MM.1S (cell line): ENCODE measurements at places on chromosomes 6 and 20.

DNA sequence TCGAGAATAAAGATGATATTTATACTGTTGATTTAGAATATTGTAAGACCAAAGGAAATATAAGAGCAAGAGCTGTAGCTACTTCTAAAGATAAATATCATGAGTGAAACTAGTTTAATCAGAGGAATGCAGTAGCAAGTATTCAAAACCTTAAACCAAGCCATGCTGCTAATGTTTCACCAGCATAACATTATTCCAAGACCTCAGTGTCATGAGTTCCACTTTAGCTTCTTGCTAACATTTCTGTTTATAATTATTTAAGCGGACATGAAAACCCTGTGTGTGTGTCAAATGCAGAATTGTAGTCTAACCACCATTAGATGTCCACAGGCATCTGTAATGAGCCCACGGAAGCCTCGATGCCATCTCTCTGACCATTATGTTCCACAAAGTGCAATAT is 752.6 kb upstream of the MARCKS start:
- no peak for DNase-seq

- DNase-seq, result peak; percentile 90
These were observed at the start of gene SLC2A4RG for GRCh38 chr20:63739130-63740069. TSS of gene SLC2A4RG (plus strand) at chr20:63739776. CDS start at chr20:63739913, 137 bp downstream.

- DNase-seq, result no peak
These were observed 86.6 kb upstream of the TPD52L1 start for GRCh38 chr6:125066964-125067363.

- DNase-seq, result peak; percentile 28
These were observed 637 bp upstream of the HIVEP2 start for GRCh38 chr6:142945446-142946180.
